ENCODE measurements at places on chromosomes 5 and 9. TPM values are rescaled to one million over a fixed set of nuclear protein-coding genes. Genes with fewer than 3 reads are reported as not detected.

Gene OR13C2
- total RNA-seq: 0.34 TPM

Gene ACTBL2
- total RNA-seq: not detected

Gene GMCL2
- total RNA-seq: not detected

- H3K4me1 ChIP-seq: no peaks in the 10 kb centered on the region
- no peaks in the 10 kb centered on the region for H3K27me3 ChIP-seq
- no peak overlapping the region for H3K27ac ChIP-seq
- H3K36me3 ChIP-seq: peaks cover 27% of the 10 kb centered on the region
Observed at GRCh38 chr9:100277166-100277979, 75.4 kb downstream of the TEX10 start.

GRCh38 chr5:111308951-111309350 lies 84.8 kb downstream of the CAMK4 start:
- no peaks in the 10 kb centered on the region for H3K36me3 ChIP-seq
- no peaks in the 10 kb centered on the region for H3K27me3 ChIP-seq
- no peak for DNase-seq

- H3K36me3 ChIP-seq: no peaks in the 10 kb centered on the region
- no peak for DNase-seq
- peak overlapping the region; percentile 92 for H3K27ac ChIP-seq
- peak overlapping the region; percentile 73 for H3K4me3 ChIP-seq
- no peaks in the 10 kb centered on the region for H3K27me3 ChIP-seq
Observed at GRCh38 chr9:17907779-17908508, 329.1 kb downstream of the SH3GL2 start.

DNA sequence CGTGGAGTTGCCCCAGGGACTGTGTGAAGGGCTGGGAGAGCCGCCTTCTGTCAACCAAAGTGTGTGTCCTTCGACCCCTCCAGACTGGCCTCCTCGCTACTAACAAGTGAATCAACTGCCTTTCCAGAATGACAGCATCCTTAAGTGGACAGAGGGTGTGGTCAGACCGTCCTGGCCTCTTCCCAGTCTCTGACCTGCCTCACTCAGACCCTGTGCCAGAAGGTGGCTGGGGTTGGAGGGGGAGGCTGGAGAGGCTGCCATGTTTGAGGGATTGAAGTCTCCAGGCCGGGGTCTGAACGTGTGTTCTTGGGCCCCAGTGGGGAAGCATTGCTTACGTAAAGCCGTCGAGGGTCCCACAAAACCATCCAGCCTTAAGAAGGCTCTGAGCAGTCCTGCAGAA lies 389.3 kb upstream of the IRX4 start:
- no peaks in the 10 kb centered on the region for H3K4me1 ChIP-seq
- H3K27me3 ChIP-seq: no peaks in the 10 kb centered on the region
- DNase-seq: no peak
- H3K36me3 ChIP-seq: no peaks in the 10 kb centered on the region
- no peak overlapping the region for H3K4me3 ChIP-seq
- no peak overlapping the region for H3K27ac ChIP-seq
